ENCODE measurements at places on chromosomes 1 and 21.
A peak's percentile ranks its signal among the peaks of the same experiment; 100 is the strongest.

DNA sequence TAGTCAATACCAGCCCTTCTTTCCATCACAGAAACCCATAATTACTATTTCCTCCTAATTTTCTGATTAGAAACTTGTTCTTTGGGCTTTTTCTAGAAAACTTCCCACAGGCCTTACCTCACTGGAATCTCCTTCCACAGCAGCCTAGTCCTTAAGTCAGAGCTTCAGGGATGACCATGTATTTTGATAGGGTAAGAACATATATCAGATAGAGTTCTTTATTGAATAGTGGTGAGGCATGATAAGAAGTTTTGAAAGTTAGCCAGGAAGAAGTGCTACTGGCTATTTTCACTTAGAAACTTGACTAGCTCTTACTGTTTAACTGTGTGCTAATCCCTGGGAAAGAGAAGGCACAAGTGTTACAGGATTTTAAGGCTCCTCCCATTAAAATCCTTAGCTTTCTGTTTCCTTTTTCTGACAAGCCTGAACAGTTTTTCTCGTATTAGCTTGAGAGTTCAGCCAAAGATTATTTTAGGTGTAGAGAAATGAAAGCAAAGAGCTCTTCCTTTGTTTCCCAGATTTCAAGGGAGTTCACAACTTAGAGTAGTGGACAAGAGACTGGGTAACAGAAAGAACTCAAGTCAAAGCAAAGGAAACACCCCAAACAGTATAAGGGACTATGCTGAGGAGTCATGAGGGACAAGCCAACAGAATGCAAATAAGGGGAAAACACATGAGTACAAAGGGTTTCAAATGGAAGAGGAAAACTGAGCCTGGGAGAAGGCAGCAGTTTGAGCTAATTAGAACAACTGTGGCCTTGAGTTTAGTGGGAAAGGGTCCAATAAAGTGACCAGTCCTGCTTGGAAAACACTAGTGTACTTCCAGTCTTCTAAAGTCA, 37.2 kb upstream of the AIM2 start:
- DNase-seq, result no peak

DNA sequence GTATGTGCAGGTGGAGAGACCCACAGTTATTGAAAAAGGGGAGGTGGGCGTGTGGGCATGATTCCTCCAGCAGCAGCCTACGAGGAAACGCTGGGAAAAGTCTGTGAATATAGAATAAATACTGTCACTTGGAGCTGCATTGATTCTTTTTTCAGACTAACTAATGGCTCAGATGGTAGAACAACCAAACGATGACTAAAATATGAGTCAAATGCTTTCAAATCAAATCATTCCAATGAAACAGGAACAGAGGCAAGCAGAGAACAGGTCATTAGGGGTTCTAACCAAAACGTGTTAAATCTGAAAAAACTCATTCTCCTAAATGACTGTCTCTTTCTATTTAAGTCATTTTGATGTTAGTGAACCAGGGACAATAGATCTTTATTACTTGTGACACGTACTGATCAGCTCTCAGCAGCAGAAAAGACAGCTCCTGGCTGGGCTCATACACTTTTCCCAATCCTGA, 35.1 kb upstream of the SEC16B start:
- DNase-seq, result no peak

DNA sequence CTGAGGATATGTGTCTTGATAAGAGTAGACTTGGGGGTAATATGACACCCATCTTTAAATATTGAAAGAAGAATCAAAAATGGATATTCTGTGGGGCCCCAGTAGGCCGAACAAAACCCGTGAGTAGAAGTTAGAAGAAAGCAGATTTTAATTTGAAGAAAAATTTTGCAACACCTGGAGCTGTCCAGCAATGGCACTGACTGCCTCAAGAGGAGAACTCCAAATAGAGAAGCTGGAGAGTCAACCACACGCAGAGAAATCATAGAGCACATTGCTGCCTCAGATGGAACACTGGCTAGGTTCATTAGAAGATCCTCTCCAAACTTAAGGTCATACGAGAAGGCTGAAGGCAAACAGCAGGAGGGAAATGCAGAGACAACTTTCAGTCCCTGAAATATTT, 6.8 kb downstream of the NHLH1 start:
- no peak for DNase-seq

DNA sequence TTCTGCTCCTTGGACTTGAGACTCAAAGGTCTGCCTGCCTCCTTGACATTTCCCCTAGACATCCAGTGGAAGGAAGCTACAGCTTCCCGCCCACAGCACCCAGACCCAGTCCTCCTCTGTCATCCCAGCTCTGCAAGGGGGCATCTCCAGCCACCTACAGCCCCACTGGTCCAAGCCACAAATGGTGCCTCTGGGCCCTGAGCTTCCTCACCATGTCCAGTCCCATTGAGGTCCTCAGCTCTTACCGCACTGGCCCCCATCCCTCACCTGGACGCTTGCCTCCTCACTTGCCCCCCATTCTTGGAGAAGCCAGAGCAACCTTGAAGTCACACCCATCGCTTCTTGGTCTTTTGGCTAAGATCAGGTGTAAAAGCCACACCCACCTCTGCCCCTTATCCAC, 13.2 kb downstream of the PODN start:
- DNase-seq, result no peak

GRCh38 chr1:112889052-112889768, 66.8 kb downstream of the SLC16A1 start:
- no peak for DNase-seq

DNA sequence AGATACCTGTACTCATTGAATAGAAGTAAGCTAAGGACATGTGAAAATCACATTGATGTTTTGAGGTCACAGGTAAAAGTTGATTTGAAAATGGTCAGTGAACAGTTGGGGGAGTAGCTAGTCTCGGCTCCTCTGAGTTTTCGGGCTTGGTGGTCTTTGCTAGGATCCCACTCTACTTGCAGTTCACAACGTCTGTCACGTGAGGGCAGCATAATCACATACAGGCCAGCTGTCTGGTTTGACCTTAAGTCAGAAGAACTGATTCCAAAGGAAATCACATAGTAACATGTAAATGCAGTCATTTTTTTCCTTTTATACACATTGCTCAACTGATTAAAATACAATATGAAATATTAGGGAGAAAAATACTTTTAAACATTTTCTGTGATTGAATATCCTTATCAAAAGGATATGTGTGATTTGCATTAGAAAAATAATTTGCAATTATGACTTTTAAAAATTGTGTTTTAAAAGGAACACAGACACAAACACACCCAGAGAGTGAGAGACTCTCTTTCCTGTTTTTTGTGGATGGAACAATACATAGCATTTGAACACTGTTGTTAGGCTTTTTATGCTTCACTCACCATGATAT, 21.8 kb upstream of the PDC start:
- peak; percentile 2 for DNase-seq
